Ascending aorta (tissue), 2 donors: ENCODE measurements at places on chromosomes 2 and 18. TPM values are rescaled to one million over a fixed set of nuclear protein-coding genes. Genes with fewer than 3 reads are reported as not detected.

DNA sequence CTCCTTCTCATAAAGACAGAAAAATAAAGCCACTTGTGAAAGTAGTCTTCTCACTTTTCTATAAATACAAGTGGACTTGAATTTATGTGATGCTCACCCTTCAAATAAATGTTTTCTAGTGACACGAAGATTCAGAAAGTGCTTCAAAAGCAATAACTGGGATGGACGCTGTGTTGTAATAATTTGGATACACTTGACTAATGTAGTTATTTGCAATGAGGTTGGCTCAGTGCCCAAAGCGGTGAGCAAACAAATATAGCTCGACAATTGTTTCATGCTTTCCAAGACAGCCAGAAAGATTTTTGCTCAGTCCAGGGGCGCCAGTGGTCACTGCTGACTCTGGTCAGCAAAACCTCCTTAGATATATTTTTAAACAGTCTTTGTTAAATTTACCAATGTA, 278.6 kb upstream of the KLHL14 start:
- no peak for DNase-seq

GRCh38 chr2:165863810-165864261, 69.8 kb upstream of the GALNT3 start:
- no peak for DNase-seq

DNA sequence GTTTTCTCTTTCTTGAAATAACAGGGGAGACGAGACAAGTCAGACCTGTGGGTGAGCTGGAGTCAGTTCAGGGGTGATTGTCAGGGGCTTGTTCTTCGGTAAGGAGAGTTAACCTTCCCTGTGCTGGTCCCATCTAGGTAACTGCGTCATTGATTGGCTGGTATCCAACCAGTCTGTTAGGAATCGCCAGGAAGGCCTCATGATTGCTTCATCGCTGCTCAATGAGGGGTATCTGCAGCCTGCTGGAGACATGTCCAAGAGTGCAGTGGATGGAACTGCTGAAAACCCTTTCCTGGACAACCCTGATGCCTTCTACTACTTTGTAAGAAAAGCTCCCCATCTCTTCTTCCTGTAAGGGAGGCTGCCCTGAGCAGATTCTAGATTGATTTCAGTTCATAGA, 21.3 kb downstream of the PLEK start:
- no peak for DNase-seq

DNA sequence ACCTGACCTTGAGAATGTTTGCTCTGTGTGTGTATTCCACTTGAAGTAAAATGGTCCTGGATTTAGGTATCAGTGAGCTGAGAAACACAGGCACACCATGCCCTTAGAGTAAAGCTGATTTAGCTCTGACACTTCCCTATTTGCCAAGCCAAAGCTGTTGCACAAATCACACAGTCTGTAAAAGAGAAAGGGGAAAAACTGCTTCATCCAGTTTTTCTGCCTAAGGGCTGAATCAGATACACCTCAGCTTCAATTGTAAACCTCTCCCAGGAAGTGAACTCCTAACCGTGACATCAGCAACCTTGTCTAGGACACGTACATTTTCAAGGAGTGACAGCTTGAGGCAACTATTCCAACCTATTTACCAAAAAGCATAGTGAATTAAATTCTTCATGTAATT, 150.4 kb downstream of the NR4A2 start:
- no peak for DNase-seq

- peak; percentile 73 for DNase-seq
Measured at GRCh38 chr2:9594366-9595054, 36.3 kb downstream of the YWHAQ start.

- peak; percentile 96 for DNase-seq
Measured at GRCh38 chr2:1824202-1824905, 80.0 kb upstream of the PXDN start.

DNA sequence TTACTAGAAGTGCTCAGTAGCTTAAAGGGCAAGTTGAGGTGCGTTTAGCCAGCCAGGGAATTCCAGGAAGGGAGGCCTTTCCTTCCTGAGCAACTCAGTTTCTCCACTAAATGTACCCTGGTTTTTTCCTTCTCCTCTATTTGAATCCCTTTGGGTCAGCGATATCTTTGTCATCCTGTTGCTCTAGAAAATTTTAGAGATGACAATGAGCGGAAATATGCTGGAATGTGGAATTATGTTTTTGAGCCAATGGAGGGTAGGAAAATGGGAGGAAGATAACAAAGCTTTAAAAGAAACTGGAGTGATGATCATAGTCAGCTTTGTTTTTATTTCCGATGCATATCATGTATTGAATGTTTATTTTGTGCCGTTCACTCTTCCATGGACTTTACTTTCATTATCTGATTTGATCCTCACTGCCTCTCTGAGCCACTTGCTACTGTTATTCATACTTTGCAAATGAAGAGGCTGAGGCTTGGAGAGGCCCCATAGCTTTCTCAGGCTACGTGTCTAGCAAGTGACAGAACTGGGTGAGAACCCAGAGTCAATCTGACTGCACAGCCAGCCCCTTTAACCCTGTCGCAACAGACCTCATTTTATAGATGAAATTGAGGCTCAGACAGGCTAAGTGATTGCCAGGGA, 67.3 kb downstream of the NTSR2 start:
- no peak for DNase-seq

- DNase-seq, result no peak
Measured at GRCh38 chr2:13110825-13111224, 394.1 kb downstream of the TRIB2 start.

GRCh38 chr18:22161090-22161489, 8.3 kb upstream of the GATA6 start:
- no peak for DNase-seq

DNA sequence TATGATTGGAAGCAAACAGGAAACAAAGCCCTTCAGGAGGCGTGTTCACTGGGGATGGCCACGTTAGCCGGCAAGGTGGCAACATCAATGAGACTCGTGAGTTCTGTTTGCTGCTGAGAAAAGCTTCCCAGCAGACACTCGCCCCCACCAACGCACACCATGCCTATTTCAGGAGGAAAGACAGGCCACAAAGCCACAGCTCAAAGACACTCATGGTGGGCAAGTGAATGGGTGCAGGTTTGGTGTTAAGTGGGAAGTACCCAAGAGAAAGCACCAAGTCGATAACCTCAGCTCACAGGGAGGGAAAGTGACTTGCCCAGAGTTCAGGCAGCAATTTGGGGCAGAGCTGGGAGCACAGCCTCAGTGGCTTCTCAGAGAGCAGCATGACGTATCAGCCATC, 10.5 kb upstream of the MTERF4 start:
- no peak for DNase-seq

Gene OSR1
- total RNA-seq, result 66.7 TPM
